Activated CD4-positive, CD25-positive, alpha-beta regulatory T cell treated with anti-CD3 and anti-CD28 coated beads, Interleukin-2, amount 50 U/mL, for 24 hours (primary cell): ENCODE measurements at places on chromosomes 3 and 15.

GRCh38 chr15:31579282-31579681, 252.6 kb downstream of the KLF13 start:
- no peak for ATAC-seq

GRCh38 chr3:188776447-188776846, 395.3 kb upstream of the TPRG1 start:
- ATAC-seq = no peak

GRCh38 chr3:132870541-132870940, 148.3 kb upstream of the NPHP3 start:
- no peak for ATAC-seq

- no peak for ATAC-seq
Observed at GRCh38 chr3:17009826-17010225, 125.1 kb downstream of the PLCL2 start.

- peak; percentile 44 for ATAC-seq
Observed at GRCh38 chr3:172355836-172356235, 92.4 kb downstream of the GHSR start.

GRCh38 chr15:99683000-99683670, 50.1 kb downstream of the LYSMD4 start:
- no peak for ATAC-seq

GRCh38 chr3:186109897-186110803, 1.3 kb upstream of the ETV5 start:
- no peak for ATAC-seq

DNA sequence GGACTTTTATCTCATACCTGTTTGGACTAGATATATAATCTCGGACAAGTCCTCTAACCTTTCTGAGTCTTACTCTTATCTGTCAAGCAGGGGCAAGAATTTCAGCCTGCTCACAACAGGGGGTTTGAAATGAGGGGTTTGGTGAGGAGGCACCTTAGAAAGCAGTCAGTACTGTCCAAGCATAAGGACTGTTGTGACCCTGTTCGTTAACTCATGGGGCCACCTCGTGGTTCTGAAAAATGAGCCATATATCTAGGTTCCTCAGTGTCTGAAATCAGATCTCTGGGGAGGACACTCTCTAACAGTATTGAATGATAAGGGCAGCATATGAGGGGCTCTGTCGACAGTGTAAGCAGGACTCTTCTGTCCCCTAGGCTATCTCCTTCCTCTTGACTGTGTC, 7.2 kb upstream of the TIMP4 start:
- no peak for ATAC-seq

GRCh38 chr3:123432832-123433523, 15.9 kb downstream of the ADCY5 start:
- ATAC-seq = no peak

- ATAC-seq = no peak
Observed at GRCh38 chr3:62015111-62015510, 358.2 kb downstream of the FEZF2 start.

GRCh38 chr3:15223685-15224572, 17.9 kb downstream of the CAPN7 start:
- no peak for ATAC-seq

- peak; percentile 92 for ATAC-seq
Observed at GRCh38 chr15:41416742-41417417, at the start of gene RTF1. Gene RTF1, plus strand, starts transcription at chr15:41417095. Its CDS starts 21 bp downstream, at chr15:41417116.

- ATAC-seq = peak; percentile 87
Observed at GRCh38 chr3:23830869-23831484, 25.2 kb downstream of the UBE2E1 start.

- no peak for ATAC-seq
Observed at GRCh38 chr3:80297720-80298119, 529.9 kb upstream of the ROBO1 start.

- ATAC-seq = no peak
Observed at GRCh38 chr3:151351219-151351618, 21.9 kb upstream of the P2RY13 start.

- ATAC-seq = peak; percentile 96
Observed at GRCh38 chr3:43477600-43477999, 144.2 kb downstream of the ANO10 start.
